ENCODE measurements at places on chromosomes 7 and 10.

GRCh38 chr7:100801833-100802568 lies 25.3 kb downstream of the EPHB4 start:
- DNase-seq = no peak

DNA sequence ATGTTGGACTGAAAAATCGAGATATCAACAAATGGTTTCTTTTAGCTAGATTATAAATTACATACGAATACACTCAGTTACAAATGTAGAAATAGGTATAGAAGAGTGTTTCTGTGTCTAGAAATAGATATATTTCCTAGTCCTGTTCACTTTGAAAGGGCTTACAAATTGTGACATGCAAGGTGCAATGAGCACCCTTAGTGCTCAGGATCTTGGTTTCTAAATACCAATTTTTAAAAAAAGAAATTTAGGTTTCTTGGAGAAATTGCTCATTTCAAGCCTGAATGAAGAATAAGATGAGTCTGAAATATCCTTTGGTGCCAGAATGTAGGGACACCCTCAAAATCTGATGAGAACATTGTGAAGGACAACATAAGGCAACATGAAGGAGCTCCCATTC lies 306.0 kb downstream of the CRPPA start:
- no peak for DNase-seq

- DNase-seq = no peak
Measured at GRCh38 chr10:23359692-23360380, 15.2 kb upstream of the C10orf67 start.

- DNase-seq = no peak
Measured at GRCh38 chr7:18179093-18179492, 151.4 kb upstream of the PRPS1L1 start.

- no peak for DNase-seq
Measured at GRCh38 chr7:5377816-5378215, 45.8 kb downstream of the TNRC18 start.

GRCh38 chr10:12826800-12827372 lies 174.6 kb downstream of the CCDC3 start:
- DNase-seq = no peak

DNA sequence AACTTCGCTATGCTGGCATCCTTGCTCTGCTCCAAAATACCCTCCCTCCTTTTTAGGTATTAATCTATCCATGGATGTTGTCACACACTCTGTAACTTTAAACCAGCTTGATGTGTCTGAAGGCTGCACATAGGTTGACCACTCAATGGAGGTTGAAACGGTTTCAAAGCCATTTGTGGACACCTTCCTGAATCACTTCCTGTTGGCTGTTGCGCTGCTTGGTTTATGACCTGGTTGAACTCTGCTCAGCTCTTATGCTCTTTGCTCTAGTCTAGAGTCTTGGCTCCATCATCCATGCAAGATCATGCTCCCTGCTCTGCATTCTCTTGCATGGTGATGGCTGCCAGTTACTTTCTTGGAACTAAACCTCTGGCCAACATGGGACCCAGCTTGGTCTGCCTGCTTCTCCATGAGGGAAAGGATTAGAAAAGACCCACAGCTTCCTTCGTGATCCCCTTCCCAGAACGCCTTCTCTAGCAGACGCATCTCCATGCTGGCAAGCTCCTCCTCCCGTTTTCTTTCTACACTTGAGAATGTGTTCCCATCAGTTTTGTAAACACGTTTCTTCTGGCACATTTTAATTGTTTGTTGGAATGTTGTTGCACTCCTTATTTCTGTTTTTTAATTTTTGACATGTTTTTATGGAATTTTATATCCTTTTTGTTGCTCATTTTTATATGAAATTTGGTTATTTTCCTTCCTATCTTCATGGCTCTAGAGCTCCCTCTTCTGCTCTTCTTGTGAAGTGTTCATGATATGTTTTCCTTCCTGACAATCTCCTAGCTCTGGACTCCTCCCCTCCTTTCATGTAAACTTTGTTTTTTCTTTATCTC lies 149.8 kb downstream of the XPNPEP1 start:
- no peak for DNase-seq

DNA sequence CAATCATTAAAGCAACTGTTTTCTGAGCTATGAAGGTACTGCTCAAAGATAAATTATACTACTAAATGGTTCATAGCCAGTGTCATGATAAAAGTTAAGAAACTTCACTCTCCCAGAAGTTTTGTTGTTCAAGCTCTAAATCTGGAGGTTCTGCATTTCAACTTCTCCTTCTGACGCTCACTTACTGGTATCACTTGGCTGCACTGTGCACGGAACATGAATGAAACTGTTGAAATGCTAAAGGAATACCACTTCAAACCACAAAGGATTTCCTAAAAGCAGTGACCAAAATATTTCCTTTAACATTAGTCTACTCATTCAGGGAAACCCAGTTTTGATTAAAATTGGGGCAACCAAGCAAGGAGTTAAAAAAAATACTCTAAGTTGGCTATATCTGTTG lies 93.6 kb downstream of the UBE2H start:
- DNase-seq = no peak

DNA sequence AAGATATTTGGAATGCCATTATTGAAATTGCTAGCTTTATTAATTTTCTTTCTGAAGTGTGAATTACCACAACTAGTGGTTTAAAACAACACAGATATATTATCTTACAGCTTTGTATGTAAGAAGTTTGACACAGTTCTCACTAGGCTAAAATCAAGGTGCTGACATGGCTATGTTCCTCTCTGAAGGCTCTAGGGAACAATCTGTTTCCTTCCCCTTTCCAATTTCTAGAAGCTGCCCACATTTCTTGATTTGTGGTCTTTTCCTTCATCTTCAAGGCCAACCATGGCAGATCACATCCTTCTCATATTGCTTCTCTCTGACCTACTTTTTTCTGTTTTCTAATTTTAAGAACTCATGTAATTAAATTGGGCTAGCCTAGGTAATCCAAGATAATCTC lies 43.3 kb upstream of the SLC26A3 start:
- no peak for DNase-seq

- DNase-seq = no peak
Measured at GRCh38 chr7:12721286-12721830, 33.9 kb downstream of the ARL4A start.

DNA sequence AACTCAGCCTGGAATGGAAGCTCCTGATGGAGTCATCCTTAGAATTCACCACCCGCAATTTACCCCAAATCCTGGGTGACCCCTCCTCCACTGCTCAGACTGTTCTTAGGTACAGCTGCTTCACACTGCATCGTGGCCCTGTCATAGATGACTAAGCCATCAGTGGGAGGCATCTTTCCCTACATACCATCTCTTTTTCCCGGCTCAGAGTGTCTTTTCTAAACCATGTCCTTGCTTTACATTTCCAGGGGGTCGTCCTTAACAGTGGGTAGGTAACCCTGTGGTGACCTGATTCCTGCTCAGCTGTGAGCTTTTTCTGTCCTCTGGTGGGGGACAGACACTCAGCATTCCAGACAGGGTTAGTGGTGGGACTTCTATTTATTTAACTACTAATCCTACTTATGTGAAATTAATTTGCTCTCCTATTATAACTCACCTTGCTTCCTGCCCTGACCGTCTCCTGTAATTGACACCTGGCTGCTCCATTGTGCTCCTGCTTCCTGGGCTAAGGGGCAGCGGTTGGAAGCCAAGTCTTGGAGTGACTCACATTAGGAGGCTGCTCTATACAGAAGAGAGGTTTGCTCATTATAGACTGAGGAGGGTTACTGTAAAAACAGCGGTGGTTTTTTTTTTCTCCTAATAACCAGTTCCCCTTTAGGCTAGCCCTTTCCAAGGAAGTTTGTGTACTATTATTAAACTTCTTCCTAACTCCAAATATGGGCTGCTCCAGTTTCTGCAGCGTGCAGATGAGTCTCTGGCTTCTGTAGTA lies 40.6 kb downstream of the PYROXD2 start:
- no peak for DNase-seq

DNA sequence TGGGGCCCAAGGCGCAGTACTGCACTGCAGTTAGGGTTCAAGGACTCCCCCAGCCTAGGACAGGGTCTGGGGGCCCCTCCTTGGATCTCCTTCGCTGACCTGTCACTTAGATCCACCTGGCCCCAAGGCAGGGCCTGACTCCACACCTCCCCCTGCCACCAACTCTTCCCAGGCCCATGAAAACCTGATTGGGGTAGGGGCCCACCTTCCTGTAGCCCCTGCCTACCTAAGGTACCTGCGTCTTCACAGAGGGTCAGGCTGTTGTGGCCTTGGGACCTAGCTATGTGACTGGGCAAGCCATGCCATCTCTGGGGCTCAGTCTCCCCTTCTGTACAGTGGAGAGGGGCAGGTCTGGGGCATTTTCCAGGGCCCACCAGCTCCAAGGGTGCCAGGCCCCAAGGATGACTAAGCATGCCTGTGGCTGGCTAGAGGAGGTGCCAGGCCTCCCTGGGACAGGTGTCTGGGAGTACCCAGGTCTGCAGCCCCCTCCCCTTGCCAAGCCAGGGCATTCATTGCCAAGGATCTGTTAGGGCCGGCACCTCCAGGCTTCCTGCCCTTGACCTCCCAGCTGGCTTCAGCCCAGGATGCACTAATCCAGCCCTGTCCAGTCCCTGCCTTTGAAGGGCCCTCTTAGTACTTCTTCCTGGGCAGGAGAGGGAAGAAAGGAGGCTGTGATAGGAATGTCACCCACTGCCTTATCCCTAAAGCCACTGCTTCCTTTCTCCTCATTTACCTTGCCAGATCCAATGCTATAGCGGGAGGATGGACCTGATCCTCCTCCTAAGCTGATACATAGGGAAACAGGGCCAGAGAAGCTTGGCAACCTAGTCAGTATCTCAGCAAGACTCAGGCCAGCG lies 1.3 kb downstream of the LIMK1 start:
- no peak for DNase-seq

GRCh38 chr7:112172870-112173567 lies 33.2 kb downstream of the DOCK4 start:
- no peak for DNase-seq

- no peak for DNase-seq
Measured at GRCh38 chr10:86968994-86969355, 693 bp downstream of the ADIRF start.

DNA sequence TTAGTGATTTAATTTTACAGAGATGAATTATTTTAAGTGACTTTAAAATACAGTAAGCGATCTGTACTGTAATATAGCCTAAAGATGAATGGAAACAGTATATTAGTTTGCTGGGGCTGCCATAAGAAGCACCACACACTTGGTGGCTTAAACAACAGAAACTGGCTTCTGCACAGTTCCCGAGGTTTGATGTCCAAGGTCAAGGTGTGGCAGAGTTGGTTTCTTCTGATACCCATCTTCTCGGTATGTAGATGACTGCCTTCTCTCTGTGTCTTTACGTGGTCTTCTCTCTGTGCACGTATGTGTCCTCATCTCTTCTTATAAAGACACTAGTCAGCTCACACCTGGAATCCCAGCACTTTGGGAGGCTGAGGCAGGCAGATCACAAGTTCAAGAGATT lies 64.0 kb upstream of the KMT2E start:
- DNase-seq = no peak

DNA sequence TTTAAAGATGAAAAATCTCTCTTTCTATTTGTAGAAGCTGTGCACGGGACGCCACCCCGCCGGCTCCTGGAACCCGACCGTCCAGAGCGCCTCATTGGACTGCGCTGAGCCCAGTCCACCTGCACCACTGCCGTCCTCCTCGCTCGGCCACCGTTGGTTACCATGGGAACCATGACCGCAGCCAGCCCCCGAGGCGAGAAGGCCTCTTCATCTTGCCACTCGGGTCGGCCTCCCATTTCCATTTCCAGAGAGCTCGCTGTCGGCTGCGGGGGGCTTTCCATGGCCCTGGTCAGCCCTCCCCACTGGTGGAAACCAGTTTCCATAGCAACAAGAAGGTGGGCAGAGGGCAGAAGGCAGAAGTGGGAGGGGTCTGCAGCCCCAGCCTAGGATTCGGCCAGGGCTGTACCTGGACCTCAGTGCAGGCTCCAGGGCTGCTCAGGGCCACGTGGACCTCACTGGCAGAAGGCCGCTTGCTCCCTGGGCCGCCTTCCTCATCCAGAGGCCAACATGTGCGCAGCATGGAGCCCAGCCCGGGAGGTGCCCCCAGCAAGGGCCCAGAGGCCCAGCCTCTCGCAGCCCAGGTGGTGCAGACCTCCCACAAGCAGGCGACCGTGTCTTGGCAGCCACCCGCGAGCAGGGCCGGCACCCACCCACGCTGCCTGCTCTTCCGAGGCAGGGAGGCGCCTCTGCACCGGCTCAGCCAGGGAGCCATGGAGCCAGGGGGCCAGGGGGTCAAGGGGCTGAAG lies 283.5 kb upstream of the PPP2R2D start:
- no peak for DNase-seq

DNA sequence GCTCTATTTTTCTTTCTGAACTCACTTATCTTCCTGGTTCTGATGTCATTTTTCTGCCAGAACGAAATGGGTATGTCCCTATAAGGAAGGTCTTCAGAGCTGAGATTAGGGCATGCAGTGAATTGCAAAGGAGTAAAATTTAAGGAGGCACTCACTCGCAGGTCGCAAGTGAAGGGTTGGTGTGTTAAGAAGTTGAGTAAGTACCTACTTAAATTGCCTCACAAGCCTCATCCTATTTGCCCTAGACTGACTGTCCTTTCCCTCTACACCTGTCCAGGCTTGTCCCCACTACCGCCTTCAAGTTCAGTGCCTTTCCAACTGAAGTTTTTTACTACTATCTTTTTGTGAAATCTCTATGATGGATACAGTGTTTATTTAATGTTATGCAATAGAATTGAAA lies 191.5 kb downstream of the AHR start:
- DNase-seq = no peak

- no peak for DNase-seq
Measured at GRCh38 chr7:1689311-1689710, 19.2 kb downstream of the ELFN1 start.

GRCh38 chr7:117756586-117757085 lies 116.6 kb downstream of the CTTNBP2 start:
- DNase-seq = no peak
